ENCODE measurements at places on chromosomes 4 and X. TPM values are rescaled to one million over a fixed set of nuclear protein-coding genes. Genes with fewer than 3 reads are reported as not detected.

The SLC10A6 gene
- not detected for total RNA-seq

The TCEAL2 gene
- total RNA-seq: 3.0 TPM

The MAGEA4 gene
- total RNA-seq: not detected

The TEX13C gene
- total RNA-seq: not detected

The PAK3 gene
- total RNA-seq: 0.75 TPM

GRCh38 chrX:67612231-67612630 lies 68.4 kb downstream of the AR start:
- no peaks in the 10 kb centered on the region for H3K4me1 ChIP-seq
- no peaks in the 10 kb centered on the region for H3K27me3 ChIP-seq
- H3K27ac ChIP-seq: no peak overlapping the region
- DNase-seq: no peak
- H3K36me3 ChIP-seq: no peaks in the 10 kb centered on the region

DNA sequence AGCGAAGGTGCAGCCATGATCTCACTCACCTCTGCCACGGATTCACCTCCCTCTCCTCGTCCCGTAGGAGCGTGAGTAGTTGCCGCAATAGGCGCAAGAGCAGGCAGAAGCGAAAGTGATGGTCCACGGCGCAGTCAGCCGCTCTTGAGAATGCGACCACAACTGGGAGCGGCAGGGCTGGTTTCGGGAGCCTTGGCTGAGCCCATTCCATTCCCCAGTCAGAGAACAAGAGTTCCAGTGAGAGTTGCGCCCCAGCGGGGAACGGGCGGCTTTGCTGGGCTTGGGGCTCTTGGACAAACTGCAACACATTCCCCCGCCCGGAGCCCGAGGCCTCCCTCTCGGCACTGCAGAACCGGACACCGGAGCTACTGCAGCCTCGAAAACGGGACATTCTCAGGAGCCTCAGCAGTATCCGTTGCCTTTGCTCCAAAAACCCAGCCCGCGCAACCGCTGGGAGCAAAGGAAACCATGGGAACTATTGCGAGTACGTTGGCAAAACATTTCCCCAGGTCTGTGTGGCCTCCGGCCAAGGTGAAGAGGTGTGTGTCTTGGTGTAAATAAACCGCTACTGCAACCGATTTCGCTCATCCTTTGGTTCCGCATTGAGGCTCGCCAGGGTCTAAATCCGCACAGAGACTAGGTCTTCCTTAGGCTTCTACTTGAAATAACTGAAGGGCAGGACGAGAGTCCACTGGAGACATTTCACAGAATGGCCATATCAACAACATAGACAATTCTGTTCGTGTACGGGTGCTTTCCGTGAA lies 5.7 kb upstream of the ZBTB33 start:
- no peaks in the 10 kb centered on the region for H3K36me3 ChIP-seq
- peak; percentile 79 for DNase-seq
- H3K27me3 ChIP-seq: no peaks in the 10 kb centered on the region
- H3K4me3 ChIP-seq: peak overlapping the region; percentile 50

DNA sequence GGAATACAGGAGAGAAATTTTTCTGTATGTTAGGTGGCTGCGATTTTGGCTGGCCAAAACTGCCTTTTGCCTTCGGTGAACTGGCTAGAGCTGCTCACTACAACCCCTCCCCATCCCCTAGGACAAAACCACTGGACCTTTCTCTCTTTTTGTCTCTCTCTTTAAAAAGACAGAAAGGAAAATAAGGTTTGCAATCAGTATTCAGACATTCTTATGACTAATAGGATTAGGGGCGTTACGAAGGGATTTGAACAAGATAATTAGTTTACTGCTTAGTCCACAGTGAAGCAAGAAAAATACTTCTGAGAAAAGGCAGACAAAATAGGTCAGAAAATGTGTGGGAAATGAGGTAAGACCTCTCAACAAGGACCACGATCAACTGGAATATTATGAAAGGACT lies 180.4 kb downstream of the SLIT2 start:
- peak overlapping the region; percentile 75 for H3K27ac ChIP-seq
- no peak overlapping the region for H3K4me3 ChIP-seq
- no peaks in the 10 kb centered on the region for H3K27me3 ChIP-seq
- H3K4me1 ChIP-seq: peaks cover 19% of the 10 kb centered on the region
- no peak for DNase-seq
- H3K36me3 ChIP-seq: no peaks in the 10 kb centered on the region

DNA sequence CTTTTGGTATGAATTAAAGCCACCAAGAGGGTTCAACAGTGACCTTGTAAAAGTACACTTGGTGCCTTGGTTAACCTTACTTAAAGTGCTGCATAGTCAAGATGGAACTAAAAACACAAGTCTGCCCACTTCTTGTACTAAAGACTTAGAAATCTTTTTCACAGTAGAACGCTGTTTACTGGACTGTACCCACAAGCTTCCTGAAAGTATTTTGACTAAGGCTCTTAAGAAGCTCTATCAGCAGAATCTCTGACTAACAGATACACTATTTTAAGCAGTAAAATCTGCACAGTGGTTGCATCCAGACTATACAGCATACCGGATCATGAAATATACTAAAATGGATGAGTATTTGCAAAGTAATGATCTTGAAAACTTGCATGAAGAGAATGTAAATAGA lies 7.2 kb downstream of the RAB28 start:
- no peak overlapping the region for H3K27ac ChIP-seq
- H3K27me3 ChIP-seq: no peaks in the 10 kb centered on the region
- no peaks in the 10 kb centered on the region for H3K4me1 ChIP-seq
- no peaks in the 10 kb centered on the region for H3K36me3 ChIP-seq

DNA sequence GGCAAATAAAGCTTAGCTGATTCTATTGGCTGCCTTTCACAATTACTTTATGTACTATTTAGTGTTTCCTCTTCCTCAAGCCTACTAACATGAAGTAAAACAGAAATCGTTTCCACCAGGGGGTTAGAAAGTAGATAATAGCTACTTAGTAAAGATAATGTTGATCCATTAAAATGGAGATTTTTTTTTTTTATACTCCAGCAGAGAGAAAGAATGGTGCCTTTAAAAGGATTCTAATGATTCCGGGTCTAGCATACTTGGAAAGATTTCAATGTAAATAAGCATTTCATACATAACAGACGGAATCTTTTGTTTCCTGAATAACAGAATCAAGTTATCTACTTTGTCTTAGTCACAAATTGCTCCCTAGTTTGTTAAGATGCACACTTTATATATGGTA lies 37.1 kb downstream of the GK start:
- H3K27ac ChIP-seq: no peak overlapping the region
- H3K27me3 ChIP-seq: no peaks in the 10 kb centered on the region
- no peaks in the 10 kb centered on the region for H3K4me1 ChIP-seq
- H3K36me3 ChIP-seq: no peaks in the 10 kb centered on the region
- no peak for DNase-seq
- H3K4me3 ChIP-seq: no peak overlapping the region

DNA sequence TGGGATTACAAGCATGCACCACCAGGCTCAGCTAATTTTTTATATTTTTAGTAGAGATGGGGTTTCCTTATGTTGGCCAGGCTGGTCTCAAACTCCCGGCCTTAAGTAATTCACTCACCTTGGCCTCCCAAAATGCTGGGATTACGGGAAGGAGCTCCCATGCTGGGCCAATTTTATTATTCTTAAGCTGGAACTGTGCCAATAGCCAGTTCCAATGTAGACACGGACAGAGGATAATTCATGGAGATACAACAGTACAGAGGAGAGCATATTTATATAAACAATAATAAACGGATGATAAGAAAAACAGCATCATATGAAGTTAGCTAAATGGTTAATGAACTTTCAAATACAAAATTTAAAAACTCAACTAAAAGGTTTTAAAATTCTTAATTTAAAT lies 87.8 kb downstream of the PPA2 start:
- DNase-seq: no peak
- H3K4me3 ChIP-seq: no peak overlapping the region
- no peaks in the 10 kb centered on the region for H3K27me3 ChIP-seq
- H3K27ac ChIP-seq: no peak overlapping the region

- H3K36me3 ChIP-seq: no peaks in the 10 kb centered on the region
- DNase-seq: no peak
- H3K4me1 ChIP-seq: no peaks in the 10 kb centered on the region
Observed at GRCh38 chrX:10769195-10769594, 148.8 kb upstream of the MID1 start.

DNA sequence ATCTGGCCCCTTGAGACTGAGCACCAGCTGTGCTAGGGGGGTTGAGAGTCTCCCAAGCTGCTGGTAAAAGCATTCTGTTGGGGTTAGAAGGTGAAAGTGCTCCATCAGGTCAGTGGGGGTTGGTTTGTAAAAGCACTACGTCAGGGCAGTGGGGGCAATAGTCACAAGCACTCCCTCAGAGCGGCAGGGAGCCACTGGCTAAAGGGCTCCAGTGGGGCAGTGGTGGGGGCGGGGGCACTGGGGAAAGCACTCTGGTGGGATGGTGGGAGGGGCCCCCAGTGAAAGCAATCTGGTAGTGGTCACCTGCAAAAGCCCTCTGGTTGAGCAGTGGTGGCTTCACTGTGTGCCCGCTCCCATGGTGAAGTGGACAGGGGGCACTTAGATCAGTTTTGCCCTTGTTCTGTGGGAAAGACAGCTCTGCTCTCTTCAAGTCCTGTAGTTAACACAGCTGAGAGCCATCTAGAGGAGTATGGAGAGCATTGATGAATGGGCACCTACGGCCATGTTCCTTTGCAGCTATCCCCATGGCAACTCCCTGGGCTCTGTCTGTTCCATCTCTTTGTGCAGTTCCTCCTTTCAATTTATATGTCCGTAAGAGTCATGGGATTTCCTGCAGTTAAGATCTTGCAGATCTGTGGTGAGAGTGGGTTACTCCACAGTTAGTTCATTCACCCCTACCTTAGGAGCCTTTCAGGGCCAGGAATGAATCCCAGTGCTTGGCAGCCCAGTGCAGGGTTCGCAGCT lies 106.4 kb downstream of the SH3BGRL start:
- H3K27ac ChIP-seq: no peak overlapping the region
- H3K4me3 ChIP-seq: no peak overlapping the region
- no peaks in the 10 kb centered on the region for H3K4me1 ChIP-seq
- no peaks in the 10 kb centered on the region for H3K36me3 ChIP-seq
- DNase-seq: no peak
- H3K27me3 ChIP-seq: no peaks in the 10 kb centered on the region

- H3K27ac ChIP-seq: peak overlapping the region; percentile 99
- no peaks in the 10 kb centered on the region for H3K27me3 ChIP-seq
- no peak for DNase-seq
- H3K36me3 ChIP-seq: no peaks in the 10 kb centered on the region
- H3K4me1 ChIP-seq: peaks cover 9% of the 10 kb centered on the region
- peak overlapping the region; percentile 53 for H3K4me3 ChIP-seq
Observed at GRCh38 chrX:153925387-153925738, 701 bp downstream of the ARHGAP4 start.

DNA sequence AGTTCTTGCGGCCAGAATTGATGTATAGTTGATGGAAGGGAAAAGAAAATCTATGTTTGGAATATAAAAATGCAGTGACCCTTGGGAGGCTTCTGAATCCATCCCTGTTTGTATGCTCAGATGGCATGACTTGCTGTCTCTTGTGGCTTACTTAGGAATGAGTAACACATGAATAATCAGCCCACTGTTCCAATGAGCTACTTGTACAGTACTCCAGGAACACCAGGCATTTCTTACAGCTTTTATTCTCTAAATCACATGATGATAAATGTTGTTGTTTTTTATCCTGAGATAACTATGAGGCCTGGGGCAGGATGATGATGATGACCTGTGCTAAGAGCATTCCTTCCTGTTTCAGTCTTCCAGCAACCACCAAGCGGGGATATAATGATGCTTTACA lies 18.9 kb downstream of the TMPRSS11E start:
- no peaks in the 10 kb centered on the region for H3K27me3 ChIP-seq
- DNase-seq: no peak
- no peak overlapping the region for H3K4me3 ChIP-seq
- no peaks in the 10 kb centered on the region for H3K36me3 ChIP-seq
- H3K27ac ChIP-seq: no peak overlapping the region
- peaks cover 4% of the 10 kb centered on the region for H3K4me1 ChIP-seq

DNA sequence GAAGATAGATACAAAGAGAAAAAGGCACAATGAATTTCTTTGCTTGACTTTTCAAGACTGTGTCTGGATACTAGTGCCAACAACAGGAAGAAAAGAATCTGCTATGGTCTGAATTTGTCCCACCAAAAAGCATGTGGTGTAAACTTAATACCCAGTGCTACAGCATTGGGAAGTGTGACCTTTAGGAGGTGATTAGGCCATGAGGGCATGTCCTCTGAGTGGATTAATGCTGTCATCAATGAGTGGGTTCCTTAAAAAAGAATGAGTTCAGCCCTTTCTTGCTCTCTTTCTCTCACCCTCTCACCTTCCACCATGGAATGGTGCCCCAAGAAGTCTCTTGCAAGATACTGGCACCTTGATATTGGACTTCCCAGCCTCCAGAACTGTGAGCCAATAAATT lies 155.7 kb upstream of the GPRIN3 start:
- no peaks in the 10 kb centered on the region for H3K4me1 ChIP-seq
- H3K36me3 ChIP-seq: no peaks in the 10 kb centered on the region
- no peak overlapping the region for H3K4me3 ChIP-seq
- no peak overlapping the region for H3K27ac ChIP-seq
- H3K27me3 ChIP-seq: no peaks in the 10 kb centered on the region

DNA sequence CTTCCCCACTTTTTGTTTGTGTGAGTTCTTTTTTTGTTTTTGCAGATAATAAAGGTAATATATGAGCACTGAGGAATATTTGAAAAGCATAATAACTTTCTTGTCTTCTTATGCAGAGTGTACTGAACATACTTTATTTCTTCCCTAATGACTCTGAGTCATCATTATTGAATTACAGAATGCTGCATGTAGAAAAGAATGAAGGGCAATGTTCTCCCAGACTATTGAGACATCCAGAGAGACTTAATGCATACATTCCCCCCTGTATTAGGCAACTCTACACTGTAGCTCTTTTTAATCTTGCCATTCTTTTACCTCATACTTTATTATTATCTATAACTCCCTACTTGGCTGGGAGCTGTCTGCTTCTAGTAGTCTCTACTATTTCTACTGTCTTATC lies 240.5 kb upstream of the ANKRD50 start:
- H3K36me3 ChIP-seq: no peaks in the 10 kb centered on the region
- H3K4me1 ChIP-seq: no peaks in the 10 kb centered on the region
- H3K4me3 ChIP-seq: no peak overlapping the region
- no peaks in the 10 kb centered on the region for H3K27me3 ChIP-seq
- no peak for DNase-seq

GRCh38 chr4:121280425-121280824 lies 100.4 kb downstream of the QRFPR start:
- no peaks in the 10 kb centered on the region for H3K27me3 ChIP-seq
- no peak overlapping the region for H3K4me3 ChIP-seq
- no peaks in the 10 kb centered on the region for H3K4me1 ChIP-seq
- no peaks in the 10 kb centered on the region for H3K36me3 ChIP-seq
- H3K27ac ChIP-seq: no peak overlapping the region

- H3K36me3 ChIP-seq: no peaks in the 10 kb centered on the region
- no peak for DNase-seq
- H3K27ac ChIP-seq: no peak overlapping the region
- H3K27me3 ChIP-seq: peaks cover 46% of the 10 kb centered on the region
- no peaks in the 10 kb centered on the region for H3K4me1 ChIP-seq
- H3K4me3 ChIP-seq: no peak overlapping the region
Observed at GRCh38 chr4:25654031-25654970, 1.4 kb upstream of the SLC34A2 start.

Measured in transverse colon (tissue), 4 donors.